ENCODE measurements at places on chromosomes 1 and 21.
A peak's percentile ranks its signal among the peaks of the same experiment; 100 is the strongest.

GRCh38 chr1:158998781-158999161, 10.9 kb upstream of the IFI16 start:
- DNase-seq: no peak
- H3K27ac ChIP-seq: no peak overlapping the region
- H3K4me1 ChIP-seq: no peaks in the 10 kb centered on the region
- H3K36me3 ChIP-seq: no peaks in the 10 kb centered on the region
- H3K27me3 ChIP-seq: no peaks in the 10 kb centered on the region

DNA sequence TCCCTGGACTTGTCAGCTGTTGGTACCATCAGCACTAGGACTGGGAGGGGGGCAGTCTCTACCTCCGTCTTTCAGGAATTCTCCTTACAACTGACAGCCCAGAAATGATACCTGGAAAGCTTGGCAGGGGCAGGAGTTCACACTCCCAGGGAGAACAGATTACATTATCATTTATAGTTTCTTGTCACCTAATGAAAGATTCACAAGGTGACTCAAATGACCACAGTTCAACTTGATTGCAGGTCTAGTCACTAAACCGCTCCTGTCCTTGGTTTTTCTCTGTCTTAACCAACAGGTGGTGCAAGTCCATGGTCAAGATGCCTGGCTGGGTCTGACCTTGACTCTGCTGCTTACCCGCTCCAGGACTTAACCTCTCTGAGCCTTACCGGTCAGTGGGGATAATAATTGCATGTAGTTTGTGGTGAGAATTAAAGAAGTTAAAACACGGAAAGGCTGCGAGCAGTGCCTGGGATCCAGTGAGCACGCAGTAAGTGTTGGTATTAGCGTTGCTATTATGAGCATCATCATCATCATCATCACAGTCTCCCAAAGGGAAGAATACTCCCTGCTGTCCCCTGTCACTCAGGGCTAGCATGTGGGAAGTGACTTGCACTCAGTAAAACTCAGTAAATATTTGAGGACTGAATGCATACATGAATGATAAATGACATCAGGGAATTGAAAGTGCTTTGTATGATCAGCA, 125.3 kb upstream of the CD34 start:
- peak; percentile 56 for DNase-seq
- H3K4me3 ChIP-seq: no peak overlapping the region
- H3K36me3 ChIP-seq: peaks cover 95% of the 10 kb centered on the region
- peaks cover 7% of the 10 kb centered on the region for H3K4me1 ChIP-seq
- no peaks in the 10 kb centered on the region for H3K27me3 ChIP-seq

DNA sequence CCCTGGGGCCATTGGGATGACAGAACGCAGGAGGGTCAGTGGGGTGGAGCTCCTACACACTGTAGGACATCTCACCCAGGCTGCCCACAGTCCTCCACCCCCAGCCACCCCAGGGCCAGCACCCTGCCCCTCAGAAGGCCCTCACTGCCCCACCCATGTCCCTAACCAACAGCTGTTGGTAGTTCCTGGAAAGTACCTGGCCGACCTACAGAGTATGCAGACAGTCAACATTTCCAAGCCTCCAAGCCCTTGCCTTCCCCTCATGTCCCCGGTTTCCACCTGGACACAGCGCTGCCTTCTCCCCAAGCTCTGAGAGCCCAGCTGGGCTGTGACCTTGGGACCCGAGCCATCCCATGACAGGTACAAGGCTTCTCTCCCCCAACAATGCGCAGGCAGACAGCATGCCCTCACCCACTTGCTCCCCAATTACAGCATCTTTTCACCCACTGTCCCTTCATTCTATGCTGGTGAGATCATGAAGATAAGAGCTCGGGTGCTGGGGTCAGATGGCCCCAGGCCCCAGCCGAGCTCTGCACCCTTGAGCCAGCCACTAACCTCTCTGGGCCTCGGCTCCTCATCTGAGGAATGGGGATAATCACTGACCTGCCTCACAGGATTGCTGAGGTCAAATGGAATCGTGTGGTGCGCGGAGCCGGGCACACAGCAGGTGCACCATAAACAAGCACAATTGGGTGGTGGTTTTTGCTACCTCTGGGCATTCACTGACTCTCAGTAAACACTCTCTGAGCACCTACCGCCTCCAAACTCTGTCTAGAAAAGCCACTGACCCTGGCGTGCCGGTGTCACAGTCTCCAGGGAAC, 11.2 kb downstream of the LAPTM5 start:
- no peaks in the 10 kb centered on the region for H3K27me3 ChIP-seq
- no peak for DNase-seq
- H3K4me1 ChIP-seq: peaks cover 3% of the 10 kb centered on the region
- H3K36me3 ChIP-seq: peaks cover 9% of the 10 kb centered on the region
- H3K4me3 ChIP-seq: no peak overlapping the region

DNA sequence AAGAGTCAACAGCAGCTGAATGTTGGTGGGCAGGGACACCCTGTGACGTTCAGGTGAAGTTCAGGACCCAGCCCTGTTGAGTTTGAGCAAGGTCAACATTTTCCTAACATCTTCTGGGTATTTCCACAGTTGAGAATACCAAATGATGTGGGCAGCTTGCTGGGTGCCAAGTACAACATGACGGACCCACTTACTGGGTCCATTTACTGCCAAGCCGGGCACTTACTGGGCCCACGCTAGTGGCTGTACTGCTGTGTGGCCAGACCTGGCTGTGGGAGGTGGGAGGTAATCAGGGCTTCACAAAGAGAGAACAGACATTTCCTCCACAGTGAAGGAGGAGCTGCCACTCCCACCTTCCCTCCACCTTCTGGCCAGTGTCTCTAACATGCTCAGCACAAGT, 99.2 kb downstream of the PSMG1 start:
- no peak for DNase-seq
- H3K4me1 ChIP-seq: peaks cover 22% of the 10 kb centered on the region
- H3K36me3 ChIP-seq: no peaks in the 10 kb centered on the region
- H3K27me3 ChIP-seq: no peaks in the 10 kb centered on the region
- H3K4me3 ChIP-seq: no peak overlapping the region

DNA sequence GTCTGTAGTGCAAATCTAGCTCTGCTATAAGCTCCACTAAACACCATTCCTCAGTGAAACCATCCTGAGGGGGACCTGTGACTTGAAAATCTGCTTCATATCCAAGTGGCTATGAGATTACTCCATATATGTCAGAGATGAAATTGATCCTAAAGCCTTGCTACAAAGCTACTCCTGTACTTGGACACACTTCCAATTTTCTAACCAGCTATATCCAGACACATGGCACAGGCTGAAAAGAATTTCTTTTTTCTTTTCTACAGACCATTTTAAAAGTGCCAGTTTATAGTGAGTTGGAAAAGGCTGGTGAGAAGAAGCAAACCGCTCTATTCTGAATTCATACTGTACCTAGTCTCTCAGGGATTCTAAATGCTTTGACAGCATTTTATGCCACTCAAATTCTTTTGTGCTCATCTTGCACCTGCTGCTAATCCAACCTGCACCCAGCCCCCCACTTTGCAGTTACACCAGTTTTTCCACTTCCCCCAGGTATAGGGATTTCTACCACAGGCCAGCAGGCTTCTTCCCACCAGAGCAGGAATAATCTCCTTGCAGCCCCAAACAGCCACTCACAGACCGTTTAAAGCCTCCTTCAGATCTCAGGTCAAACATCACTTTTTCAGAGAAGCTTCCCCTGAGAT, 112.5 kb downstream of the RERE start:
- no peak overlapping the region for H3K27ac ChIP-seq
- H3K36me3 ChIP-seq: no peaks in the 10 kb centered on the region
- no peak overlapping the region for H3K4me3 ChIP-seq

DNA sequence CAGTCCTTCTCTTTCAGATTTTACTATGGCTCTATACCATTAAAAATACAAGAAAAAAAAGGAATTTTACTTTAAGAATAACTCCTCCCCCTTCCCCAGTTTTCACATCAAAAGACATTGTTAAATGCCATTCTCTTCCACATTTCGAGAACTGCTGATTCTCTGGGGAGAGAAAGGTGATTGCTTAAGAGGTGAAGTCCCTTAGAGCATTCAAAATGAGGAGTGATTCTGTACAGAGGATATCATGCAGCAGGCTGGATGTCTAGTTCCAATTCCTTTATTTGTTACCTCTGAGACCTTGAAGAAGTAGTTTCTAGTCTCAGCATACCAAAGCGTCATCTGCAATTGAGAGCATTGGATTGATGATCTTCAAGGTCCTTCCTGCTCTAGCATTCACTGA, 46.9 kb downstream of the FMO3 start:
- DNase-seq: no peak
- peaks cover 25% of the 10 kb centered on the region for H3K4me1 ChIP-seq
- H3K36me3 ChIP-seq: no peaks in the 10 kb centered on the region
- H3K4me3 ChIP-seq: no peak overlapping the region
- no peaks in the 10 kb centered on the region for H3K27me3 ChIP-seq

DNA sequence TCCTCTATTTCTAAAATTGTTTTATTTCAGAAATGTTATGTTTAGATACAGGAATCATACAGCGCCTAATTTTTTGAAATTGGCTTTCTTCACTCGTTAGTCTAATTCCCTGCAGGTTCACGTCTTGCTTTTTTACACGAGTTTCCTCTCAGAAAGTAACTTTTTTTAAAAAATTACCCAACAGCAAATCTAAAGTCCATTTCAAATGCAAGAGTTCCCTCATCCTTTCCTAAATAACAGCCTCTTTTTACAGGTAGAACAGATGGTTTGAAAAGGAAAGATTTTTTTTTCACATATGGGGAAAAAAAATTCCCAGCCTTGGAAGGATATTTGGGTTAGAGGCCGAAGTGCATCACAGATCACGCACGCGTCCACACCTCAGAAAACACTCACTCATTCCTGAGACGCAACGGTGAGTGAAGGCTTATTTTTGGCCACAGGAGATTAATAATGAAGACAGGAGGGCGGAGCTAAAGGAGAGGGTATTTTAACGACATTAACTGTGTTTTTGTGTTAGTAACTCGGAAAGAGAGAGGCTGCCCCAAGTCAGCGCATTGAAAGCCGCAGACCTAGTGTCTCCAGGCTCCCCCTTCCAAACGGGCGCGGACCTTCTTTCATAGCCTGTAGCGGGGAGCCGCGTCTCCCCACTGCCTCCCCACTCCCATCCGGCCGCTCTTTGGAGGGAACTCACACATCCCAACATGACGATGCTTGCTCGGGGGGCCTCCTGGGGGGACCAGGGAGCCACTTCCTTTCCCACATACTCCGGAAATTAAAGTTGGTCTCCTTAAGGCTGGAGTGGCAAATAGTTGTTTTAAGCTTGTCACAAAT, 969 bp upstream of the RIPK4 start:
- peak; percentile 61 for DNase-seq
- peak overlapping the region; percentile 51 for H3K4me3 ChIP-seq
- peak overlapping the region; percentile 95 for H3K27ac ChIP-seq
- H3K4me1 ChIP-seq: peaks cover 55% of the 10 kb centered on the region
- no peaks in the 10 kb centered on the region for H3K36me3 ChIP-seq

DNA sequence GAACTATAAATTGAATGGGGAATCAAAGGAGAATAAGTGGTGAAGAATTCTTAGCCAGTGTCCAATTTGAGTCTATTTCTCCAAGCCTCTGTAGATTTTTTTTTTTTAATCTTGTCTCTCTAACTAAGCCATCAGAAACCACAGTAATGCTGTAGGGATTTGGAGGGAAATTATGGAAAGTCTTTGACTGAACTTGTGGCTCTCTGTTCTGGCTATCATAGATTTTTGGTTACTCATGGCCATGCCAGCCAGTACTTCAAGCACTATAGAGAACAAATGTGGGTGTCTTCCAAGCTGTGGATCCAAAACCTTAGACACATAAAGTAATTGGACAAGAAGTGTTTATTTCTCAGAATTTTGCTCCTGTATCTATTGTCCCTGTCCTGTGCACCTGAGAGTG, 147.9 kb downstream of the LRRC40 start:
- no peaks in the 10 kb centered on the region for H3K4me1 ChIP-seq
- H3K36me3 ChIP-seq: no peaks in the 10 kb centered on the region
- H3K27ac ChIP-seq: no peak overlapping the region

GRCh38 chr1:50976111-50976889, 6.3 kb downstream of the CDKN2C start:
- peak overlapping the region; percentile 89 for H3K27ac ChIP-seq
- H3K4me1 ChIP-seq: peaks cover 35% of the 10 kb centered on the region
- peaks cover 31% of the 10 kb centered on the region for H3K27me3 ChIP-seq
- no peak for DNase-seq
- no peaks in the 10 kb centered on the region for H3K36me3 ChIP-seq

- no peak for DNase-seq
- H3K4me1 ChIP-seq: peaks cover 17% of the 10 kb centered on the region
- no peaks in the 10 kb centered on the region for H3K27me3 ChIP-seq
- no peak overlapping the region for H3K4me3 ChIP-seq
- H3K36me3 ChIP-seq: no peaks in the 10 kb centered on the region
- H3K27ac ChIP-seq: no peak overlapping the region
Measured at GRCh38 chr1:214520544-214521165, 30.7 kb downstream of the PTPN14 start.

DNA sequence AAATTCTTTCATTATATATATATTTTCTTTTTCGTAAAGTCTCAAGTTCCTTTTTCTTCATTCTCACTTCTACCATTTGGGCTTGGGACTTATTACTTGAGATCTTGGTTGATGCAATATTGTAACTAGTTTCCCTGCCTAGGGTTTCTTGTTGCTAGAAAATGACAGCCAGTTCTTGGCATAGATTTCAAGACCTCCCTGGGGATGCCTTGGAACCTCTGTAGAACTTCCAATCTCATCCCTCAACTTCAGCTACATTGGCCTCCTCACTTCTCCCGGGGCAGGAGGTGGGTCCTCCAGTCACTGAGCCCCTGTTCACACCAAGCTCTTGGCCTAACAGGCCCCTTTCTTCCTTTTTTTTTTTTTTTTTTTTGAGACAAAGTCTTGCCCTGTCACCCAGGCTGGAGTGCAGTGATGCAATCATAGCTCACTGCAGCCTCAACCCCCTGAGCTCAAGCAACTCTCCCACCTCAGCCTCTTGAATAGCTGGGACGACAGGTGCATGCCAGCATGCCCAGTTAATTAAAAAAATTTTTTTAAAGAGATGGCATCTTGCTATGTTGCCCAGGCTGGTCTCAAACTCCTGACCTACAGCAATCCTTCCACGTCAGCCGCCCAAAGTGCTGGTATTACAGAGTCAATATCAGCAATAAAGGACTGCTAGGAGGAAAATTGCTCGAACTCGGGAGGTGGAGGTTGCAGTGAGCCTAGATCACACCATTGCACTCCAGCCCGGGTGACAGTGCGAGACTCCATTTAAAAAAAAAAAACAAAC, 33.1 kb downstream of the MAP3K7CL start:
- no peaks in the 10 kb centered on the region for H3K36me3 ChIP-seq
- DNase-seq: no peak
- H3K4me3 ChIP-seq: no peak overlapping the region
- H3K27ac ChIP-seq: peak overlapping the region; percentile 62
- H3K4me1 ChIP-seq: peaks cover 16% of the 10 kb centered on the region
- H3K27me3 ChIP-seq: no peaks in the 10 kb centered on the region

- no peaks in the 10 kb centered on the region for H3K4me1 ChIP-seq
- H3K27me3 ChIP-seq: no peaks in the 10 kb centered on the region
- no peaks in the 10 kb centered on the region for H3K36me3 ChIP-seq
- H3K4me3 ChIP-seq: no peak overlapping the region
- H3K27ac ChIP-seq: no peak overlapping the region
Measured at GRCh38 chr1:98870959-98871903, 133.4 kb downstream of the PLPPR5 start.

DNA sequence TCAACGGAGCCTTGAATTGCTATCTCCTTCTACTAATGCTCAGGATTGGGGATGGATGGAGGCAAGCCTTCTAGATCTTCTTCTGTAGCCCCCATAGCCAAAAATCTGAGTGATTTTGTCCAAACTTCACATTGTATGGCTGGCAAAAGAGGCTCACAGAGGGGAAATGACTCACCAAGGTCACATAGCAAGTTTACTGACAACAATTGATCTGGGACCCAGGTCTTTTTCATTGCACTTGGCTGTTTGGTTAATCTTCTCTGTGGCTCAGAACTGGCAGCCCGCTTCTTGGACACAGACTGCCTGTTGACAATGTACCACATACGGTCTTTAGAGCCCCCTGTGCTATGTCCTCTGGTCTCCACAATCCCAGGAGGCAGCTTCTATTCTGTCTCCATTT, 3.0 kb upstream of the LACTBL1 start:
- H3K36me3 ChIP-seq: no peaks in the 10 kb centered on the region
- H3K27me3 ChIP-seq: no peaks in the 10 kb centered on the region
- no peak overlapping the region for H3K4me3 ChIP-seq
- H3K4me1 ChIP-seq: no peaks in the 10 kb centered on the region
- DNase-seq: no peak

Measured in stomach (tissue), 19 donors.